Right cardiac atrium (tissue), 5 donors: ENCODE measurements at places on chromosomes 4 and X.

DNA sequence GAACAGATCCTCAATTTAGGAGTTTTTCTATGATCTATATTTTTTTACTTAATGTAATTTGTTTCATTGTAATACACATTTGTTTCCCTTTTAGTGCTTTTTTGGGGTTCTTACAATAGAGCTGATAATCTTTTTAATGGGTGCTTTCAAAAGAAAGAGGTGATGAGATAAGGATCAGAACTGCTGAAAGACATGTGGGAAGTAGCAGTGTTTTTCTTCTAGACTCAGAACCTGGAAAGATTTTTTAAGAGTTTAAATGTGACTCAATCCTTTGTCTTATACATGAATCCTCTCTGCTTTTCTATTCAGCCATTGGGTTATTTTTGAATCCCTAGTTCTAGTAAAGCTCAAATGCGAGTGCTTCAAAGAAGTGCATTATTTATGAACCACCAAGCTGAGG is 25.6 kb downstream of the UCHL1 start:
- no peak for DNase-seq

- DNase-seq, result no peak
Measured at GRCh38 chr4:107743532-107743931, 23.5 kb upstream of the PAPSS1 start.

- DNase-seq, result peak; percentile 64
Measured at GRCh38 chr4:80184825-80185756, 12.2 kb upstream of the PRDM8 start.

- DNase-seq, result no peak
Measured at GRCh38 chr4:153784166-153784699, 4.7 kb downstream of the SFRP2 start.

DNA sequence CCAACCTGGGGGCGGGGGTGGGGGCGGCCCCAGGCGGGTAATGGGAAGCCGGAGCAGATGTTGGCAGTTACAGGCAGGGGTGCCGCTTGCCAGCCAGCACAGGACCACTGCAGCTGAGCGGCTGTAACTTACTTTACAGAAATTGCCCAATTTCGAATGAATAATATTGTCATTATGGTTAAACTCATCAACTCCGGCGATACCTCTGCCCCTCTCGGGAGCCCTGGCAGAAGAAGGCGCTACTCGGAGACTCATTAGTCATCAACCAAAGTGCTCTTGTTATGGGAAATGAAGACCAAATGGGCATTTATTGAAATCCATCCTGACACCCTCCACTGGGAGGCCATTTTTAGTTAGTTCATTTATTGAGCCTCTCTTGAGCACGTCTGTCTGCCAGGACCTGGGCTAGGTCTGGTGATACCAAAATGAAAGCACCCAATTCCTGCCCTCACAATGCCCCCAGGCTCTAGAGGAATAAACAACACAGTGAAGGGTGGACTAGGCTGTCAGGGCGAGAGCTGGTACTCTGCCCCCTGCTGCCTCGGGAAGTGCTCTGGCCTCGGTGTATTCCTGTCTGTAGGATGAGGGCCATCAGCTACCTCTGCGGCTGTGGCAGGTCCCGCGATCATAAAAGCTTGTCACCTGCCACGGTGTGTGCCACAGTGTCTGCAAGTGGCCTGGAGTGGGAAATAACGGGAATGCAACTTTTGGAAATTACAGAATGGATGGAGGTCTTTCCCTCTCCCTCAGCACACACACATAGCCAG is 159.1 kb upstream of the PSAPL1 start:
- no peak for DNase-seq

- DNase-seq, result no peak
Measured at GRCh38 chrX:44017676-44018075, 44.5 kb upstream of the NDP start.

DNA sequence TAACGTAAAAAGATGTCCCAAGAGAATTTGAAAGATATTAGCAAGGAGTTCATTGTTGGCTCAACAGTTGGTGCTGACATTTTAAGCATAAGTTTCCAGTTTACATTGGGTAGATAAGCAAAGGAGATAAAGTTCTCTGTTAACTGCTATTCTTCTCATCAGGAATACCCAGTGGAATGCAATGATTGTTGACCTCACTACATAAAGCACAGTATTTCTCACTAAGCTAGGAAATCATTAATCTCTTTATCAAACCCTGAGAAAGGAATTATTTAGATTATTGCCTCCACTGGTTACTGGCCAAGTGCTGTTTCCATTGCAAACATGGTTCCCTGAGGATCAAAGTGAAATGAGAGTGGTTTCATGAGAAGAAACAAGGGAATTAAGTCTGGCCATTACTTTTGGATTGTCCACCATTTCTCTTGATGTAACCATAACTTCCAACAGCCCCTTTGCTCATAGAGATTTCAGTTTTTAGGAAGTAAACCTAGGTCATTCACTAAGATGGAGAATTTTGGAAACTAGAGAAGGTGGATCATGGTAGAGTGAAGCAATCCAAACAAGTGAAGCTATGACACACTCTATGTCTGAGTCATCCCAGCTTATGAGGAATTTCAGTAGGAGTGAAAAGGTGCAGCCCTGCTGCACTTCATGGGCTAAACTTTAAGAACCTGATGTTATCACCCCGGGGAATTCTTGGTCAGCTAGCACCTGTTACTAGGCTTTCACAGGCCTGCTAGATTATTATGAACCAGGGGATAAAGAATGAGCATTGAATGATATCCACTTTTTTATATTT is 163.4 kb downstream of the AREG start:
- DNase-seq, result no peak

DNA sequence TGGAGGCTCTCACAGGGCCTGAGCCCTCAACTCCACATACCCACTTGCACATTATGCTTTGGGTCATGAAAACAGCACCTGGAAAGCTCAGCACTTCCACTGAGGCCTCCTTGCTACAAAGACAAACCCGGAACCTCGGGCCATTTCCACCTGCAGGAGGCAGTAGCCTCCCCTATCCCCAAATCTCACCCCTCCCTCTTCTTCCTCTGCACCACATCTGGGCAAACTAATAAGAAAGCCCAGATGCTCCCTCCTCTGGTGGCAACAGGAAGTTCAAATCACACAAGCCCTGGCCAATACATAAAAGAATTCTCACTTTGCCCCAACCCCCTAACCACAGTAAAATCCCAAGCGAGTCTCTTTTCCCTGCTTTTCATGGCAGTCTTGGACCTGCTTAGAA is 136.4 kb downstream of the MAPK10 start:
- DNase-seq, result no peak

- no peak for DNase-seq
Measured at GRCh38 chrX:74579597-74580198, 34.7 kb downstream of the RLIM start.

GRCh38 chr4:79107014-79107413 is 167.8 kb upstream of the PAQR3 start:
- DNase-seq, result no peak
